8988T (cell line): ENCODE measurements at places on chromosomes 6 and 20.
A peak's percentile ranks its signal among the peaks of the same experiment; 100 is the strongest.

GRCh38 chr6:38234934-38235682, 404.6 kb downstream of the BTBD9 start:
- DNase-seq = no peak

- no peak for DNase-seq
Measured at GRCh38 chr6:48912503-48912902, 550.5 kb downstream of the MMUT start.

- DNase-seq = no peak
Measured at GRCh38 chr6:109051301-109052017, 43.2 kb downstream of the SESN1 start.

DNA sequence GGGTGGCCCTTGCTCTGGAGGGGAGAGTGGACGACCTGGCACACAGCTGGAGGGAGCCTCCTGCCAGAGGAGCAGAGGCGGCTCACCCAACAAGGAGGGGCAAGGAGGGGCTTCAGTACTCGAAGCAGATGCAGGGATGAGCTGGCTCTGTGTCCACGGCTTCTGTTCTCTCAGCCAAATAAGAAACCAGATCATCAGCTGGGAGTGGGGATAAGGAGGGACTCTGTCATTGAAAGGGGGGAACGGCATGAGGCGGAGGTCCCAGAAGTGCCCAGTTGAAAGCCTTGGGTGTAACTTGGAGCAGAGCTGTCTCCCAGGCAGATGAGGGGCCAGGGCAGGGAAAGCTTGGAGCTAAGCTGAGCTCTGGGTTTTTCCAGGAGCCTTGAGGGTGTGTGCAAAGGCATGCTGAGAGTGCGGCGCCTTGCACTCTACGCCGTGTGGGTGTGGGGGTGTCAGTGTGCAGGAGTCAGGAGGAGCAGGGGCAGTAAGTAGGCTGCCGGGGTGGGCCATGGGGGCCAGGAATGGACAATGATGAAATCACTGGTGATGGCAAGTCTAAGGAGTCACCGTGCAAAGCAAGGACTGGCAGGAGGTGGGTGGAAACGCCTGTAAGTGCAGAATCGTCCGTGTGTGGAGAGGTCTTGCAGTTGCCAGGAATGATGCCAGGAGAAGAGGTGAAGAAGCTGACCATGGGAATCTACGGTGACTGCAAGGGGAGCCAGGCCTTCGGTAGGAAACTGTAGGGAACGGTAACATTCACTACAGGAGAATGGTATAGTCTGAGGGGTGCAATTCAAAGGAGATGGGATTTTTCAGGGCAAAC, 85.4 kb upstream of the FOXQ1 start:
- DNase-seq = no peak

DNA sequence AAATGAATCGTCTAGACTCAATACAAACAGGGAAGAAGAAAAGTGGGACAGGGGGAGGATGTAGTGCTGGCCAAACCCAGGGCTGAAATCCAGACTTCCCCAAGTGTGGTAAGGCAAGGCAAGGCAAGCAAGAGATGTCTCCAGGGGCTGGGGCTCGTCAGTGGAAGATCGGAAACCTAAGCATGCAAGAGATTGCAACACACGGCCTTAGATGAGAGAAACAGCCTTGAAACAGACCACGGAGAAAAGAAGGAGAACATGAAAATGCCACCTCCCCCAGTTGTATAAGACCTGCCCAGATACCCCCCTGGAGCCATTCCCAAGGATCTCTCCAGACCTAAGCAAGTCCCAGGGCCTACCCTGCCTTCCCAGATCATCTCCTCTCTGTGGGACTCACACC, 20.0 kb downstream of the VEGFA start:
- DNase-seq = no peak

- no peak for DNase-seq
Measured at GRCh38 chr20:7629880-7630279, 310.4 kb downstream of the HAO1 start.

- DNase-seq = no peak
Measured at GRCh38 chr6:8181160-8181881, 79.0 kb upstream of the EEF1E1 start.

DNA sequence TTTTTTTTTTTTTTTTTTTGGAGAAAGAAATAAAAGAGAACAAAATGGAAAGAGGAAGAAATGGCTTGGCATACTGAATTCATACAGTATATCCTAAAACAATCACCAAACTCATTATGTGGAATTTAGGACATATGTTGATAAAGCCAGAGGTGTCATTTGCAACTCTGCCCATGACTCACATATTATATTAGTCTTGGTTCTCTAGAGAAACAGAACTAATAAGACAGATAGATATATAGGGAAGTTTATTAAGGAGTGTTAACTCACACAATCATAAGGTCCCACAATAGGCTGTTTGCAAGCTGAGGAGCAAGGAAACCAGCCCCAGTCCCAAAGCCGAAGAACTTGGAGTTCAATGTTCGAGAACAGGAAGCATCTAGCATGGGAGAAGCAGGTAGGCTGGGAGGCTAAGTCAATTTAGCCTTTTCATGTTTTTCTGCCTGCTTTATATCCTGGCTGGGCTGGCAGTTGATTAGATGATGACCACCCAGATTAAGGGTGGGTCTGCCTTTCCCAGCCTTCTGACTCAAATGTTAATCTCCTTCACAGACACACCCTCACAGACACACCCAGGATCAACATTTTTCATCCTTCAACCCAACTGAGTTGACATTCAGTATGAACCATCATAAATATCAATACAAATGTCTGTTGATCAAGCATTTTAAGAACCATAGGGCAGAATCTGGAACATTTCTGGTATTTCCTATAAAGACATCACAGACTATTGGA, 102.3 kb downstream of the UBE3D start:
- no peak for DNase-seq

GRCh38 chr6:108494434-108494833, 66.3 kb upstream of the FOXO3 start:
- DNase-seq = no peak

DNA sequence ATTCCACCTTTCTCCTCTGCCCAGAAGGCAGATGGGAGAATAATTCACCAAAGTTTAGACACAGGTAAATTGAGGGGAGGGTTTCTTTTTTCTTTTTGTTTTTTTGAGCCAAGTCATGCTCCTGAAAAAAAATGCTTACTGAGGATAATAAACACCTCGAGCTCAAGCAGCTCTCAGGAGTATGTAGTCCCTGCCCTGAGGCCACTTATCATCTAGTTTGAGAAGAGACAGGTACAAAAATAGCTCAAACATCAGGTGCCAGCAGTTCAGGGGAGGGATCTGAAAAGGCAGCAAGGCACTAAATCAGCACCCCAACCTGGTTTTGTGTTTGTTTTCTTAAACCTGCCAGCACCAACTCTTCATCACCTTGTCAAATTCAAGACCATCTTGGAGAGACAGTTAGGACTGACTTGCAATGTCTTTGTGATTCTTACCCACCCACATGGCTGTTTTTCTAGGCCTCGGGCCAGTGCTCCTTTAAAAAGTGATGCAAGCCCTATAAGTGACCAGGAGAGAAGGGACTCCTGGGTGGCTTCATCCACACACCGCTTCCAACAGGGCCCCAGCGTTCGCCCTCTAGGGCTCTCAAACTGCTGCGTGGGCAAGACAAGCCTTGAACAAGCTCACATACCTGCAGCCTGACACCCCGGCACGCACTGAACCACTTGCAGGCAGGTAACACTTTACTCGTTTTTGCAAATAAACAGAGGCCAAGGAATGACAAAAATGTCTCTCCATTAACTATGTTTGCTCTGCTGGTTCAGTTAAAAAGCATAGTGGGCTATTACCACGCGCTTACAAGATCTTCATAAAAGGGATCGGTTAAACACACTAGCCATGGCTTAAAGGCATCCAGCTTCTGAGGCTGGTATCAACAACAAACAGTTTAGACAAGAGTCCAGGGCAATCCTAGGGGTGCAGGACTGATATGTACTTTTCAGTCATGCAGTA, 13.9 kb downstream of the JAG1 start:
- DNase-seq = no peak

DNA sequence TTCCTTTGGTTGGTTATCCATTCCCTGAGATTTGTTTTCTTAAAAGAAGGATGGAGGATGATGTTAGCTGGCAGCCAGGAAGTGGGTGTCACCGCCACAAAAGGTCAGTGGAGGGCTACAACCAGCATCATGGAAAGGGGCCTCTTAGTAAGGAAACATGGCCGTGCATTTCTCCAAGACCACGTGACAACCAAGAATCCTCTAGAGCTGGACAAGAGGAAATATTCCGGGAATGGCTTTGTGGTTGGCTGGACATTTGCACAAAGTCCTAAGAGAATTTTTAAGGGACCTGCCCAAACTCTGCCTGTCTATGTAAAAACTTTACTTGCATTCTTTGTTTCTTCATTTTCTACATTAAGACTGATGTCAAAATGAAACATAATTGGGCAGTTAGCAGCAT, 399.9 kb upstream of the MARCKS start:
- no peak for DNase-seq

DNA sequence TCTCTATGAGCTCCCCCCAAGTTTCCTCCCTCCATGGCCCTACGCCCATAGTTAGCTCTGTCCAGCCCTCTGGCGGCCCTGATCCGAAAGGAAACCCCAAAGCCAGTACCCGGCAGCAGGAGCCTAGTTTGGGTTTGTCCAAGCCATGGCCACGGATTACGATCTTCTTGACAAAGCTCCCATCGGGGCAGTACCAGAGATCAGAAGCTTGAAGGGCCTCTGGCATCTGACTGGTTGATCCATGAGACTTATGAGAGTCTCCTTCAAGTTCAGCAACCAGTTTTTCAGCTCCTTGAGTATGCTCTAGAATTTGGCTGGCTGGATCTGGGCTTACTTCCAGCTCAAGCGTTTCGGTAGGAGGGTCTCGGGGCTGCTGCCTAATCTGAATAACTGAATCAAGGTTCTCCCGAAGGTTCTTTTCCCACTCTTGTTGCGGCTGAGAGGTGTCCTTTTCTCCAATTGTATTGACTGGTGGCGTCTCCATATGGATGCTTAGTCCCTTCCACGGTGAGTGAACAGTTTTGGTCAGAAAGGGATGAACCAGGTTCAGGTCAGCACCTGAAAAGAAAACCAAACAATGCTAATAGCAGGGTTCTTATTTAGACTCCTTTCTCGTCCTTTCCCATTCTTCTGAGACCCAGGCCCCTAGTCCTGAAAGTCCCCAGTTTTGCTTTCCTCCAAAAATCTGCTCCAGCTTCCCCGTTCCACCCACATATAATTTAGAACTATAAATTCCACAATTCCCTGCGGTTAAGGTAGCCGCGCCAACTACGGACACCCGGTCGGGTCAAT, 595 bp downstream of the FKBPL start:
- no peak for DNase-seq

GRCh38 chr6:114577109-114577508, 234.3 kb upstream of the HS3ST5 start:
- no peak for DNase-seq

DNA sequence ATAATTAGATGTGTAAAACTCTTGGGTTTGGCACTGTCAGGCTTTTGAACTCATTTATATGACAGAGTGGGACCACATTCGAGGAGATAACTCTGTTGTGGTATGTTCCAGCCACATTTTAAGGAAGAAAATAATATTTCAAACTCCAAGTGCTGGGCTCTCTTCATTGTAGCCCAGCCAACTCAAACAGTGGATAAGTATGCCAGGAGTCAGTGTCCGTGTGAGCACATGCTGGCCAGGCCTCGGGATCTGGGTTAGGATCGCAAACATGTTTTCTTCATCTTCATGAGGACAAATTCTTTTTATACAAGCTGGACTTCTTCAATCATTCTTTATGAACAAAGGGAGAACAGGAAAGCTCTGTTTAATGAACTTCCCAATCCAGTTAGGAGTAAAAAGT, 497.5 kb downstream of the MAFB start:
- DNase-seq = no peak

DNA sequence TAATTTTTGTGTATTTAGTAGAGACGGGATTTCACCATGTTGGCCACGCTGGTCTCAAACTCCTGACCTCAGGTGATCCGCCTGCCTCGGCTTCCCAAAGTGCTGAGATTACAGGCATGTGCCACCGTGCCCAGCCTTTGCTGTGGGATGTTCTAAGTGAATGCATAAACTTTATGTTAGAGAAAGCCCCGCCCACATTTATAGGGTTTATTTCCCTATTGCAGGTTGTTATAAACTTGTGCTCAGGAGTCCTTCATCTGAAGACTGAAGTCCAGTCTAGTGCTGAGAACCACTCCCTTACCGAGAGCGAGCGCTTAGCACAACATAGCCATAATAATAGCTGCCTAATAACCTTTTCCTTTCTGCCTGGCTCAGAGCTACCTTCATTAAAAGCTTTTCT, 75.4 kb upstream of the ZNF217 start:
- no peak for DNase-seq

GRCh38 chr6:84282550-84282949, 55.1 kb upstream of the CEP162 start:
- DNase-seq = no peak

GRCh38 chr6:22219925-22220324, 76.9 kb downstream of the PRL start:
- DNase-seq = no peak

DNA sequence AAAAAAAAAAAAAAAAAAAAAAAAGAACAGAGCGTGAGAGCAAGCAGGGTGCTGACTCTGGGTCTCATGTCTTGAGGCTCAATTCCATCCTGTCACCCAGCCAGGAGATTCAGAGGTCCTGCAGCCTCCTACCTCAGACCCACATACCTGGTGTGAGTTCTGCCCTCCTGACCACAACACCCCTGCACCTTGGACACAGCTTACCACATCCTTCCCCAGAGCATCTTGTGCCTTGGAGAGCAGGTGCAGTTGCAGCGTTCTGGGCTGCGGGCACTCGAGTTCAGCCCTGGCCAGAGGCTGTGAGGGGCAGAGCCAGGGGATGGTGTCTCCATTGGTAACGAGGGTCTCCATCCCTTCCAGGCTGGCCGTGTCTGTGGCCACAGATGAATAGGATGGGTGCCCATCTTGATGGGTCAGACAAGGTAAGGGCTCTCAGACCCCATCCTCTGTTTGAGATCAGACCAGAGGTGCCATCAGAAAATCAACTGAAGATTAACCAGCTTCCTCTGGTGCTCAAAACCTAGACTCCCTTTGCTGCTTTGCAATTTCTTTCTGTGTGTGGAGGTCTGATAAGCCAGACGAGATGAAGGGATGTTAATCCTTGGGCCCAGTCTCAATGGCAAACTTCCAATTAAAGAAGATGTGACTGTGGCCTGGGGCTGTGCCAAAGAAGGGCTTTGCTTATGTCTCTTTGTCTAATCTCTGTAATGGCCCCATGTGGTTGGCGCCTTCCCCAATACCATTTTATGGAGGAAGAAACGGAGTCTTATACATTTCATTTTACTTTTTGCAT, 14.7 kb upstream of the ZNF831 start:
- no peak for DNase-seq

- peak; percentile 78 for DNase-seq
Measured at GRCh38 chr20:46151936-46152335, 33.8 kb downstream of the CD40 start.

GRCh38 chr6:158660333-158660754, 10.5 kb downstream of the SYTL3 start:
- peak; percentile 43 for DNase-seq

DNA sequence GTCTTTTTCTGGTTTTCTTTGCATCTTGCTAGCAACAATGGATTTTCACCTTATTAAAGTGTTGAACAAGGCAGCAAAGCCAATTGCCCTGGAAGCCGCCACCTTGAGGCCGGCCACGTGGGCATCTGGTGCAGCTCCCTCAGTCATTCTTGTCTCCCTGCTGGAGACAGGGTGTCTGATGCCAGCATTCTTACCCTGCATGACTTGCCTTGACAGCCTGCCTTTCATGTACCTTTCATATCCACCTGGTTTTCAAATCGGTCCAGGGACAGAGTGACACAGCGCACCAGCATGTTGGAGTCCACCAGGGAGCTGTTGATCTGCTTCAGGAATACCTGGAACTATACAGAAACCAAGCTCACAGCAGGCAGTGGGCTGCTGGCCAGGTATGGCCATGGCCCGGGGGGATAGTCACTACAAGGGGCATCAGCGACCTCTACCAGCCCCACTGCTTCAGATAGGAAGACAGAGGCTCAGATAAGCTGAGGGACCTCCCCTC, 49.8 kb downstream of the MYH7B start:
- no peak for DNase-seq
